NCI-H82 (cell line): ENCODE measurements at places on chromosomes 16 and 17.

- DNase-seq, result no peak
Measured at GRCh38 chr17:1461198-1461944, 5.3 kb upstream of the CRK start.

- DNase-seq, result peak; percentile 75
Measured at GRCh38 chr16:74573622-74574021, 33.3 kb downstream of the GLG1 start.

- DNase-seq, result no peak
Measured at GRCh38 chr17:45277992-45278391, 16.1 kb upstream of the SPATA32 start.

DNA sequence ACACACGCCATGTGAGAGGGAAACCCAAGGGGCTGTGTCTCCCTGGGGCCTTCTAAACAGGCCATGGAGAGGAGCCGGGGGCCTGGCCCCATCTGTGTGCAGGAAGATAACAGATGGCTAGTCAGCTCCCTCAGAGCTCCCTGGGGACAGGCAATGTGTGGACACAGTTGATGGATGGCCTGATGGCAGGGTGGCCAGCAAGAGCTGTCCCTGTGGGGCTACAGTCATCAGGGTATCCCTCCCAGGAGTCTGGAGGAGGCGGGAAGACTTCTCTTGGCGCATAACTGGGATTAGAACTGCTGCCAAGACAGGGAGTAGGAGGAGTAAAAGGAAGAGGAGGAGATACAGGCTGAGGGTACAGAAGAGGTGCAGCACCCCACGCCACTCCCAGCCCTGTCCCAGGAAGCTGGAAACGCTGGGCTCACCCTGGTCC lies 17.3 kb downstream of the MYO18A start:
- peak; percentile 98 for DNase-seq

GRCh38 chr16:81424771-81425170 lies 19.8 kb upstream of the CMIP start:
- no peak for DNase-seq

DNA sequence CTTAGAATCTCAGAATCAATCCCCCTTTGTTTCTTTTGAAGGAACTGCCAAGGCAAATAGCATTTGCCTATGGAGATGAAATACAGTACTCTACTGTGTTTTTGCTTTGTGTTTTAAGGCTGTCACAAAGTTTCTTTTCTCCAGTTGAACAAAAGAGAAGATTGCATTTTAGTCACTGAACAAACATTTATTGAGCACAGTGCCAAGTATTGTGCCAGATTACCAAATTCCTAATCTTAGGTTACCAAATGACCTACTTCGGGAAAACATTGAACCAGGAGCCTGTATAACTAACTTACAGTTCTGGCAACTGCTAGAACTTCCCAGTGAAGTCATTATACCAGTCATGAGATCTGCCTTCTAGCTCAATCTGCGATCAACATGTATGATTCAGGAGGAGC lies 3.0 kb upstream of the UBB start:
- no peak for DNase-seq

- no peak for DNase-seq
Measured at GRCh38 chr17:55576996-55577586, 65.8 kb upstream of the SMIM36 start.

DNA sequence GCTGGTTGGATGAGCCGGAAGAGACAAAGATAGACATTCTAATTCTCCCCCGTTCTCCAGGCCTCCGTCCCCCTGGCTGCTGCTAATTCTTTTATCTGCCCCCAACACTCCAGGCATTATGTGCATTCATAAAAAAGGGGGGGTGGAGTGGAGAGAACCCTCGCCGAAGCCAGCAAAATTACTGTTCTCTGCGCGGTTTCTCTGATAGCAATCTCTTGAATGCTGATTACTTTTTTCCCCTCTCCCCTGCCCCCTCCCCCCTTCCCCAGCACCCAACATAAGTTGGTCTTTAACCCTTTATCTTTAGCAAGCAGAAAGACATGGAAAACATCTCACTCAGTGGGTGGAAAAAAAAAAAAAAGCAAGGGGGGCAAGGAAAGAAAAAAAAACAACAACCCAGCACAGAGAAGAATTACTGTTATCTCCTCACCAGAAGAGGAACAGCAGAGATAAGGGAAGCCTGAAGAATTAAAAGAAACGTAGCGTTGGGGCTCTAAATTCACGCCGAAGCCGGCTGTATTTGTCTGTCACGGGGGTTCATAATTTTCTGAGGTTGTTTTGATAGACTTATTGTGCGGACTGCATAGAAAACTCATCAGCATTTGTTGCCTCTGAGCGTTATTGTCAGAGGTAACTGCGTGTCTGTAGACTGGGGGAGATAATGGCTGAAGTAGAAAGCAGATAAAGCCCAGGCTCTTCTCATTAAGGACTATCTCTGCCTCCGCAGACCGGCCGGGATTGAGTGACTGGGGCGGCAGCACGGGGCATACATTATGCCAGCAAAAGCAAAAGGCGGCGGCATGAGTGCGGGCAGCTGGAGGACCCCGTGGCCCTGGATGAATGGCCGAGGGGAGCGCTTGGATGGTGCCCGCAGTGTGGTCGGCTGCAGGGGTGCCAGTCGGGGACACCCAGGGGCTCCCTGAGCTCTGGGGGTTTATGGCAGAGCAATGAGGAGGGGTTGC lies 126.9 kb downstream of the MRM1 start:
- peak; percentile 40 for DNase-seq

GRCh38 chr16:2154533-2155090 lies 970 bp upstream of the TRAF7 start:
- peak; percentile 76 for DNase-seq

DNA sequence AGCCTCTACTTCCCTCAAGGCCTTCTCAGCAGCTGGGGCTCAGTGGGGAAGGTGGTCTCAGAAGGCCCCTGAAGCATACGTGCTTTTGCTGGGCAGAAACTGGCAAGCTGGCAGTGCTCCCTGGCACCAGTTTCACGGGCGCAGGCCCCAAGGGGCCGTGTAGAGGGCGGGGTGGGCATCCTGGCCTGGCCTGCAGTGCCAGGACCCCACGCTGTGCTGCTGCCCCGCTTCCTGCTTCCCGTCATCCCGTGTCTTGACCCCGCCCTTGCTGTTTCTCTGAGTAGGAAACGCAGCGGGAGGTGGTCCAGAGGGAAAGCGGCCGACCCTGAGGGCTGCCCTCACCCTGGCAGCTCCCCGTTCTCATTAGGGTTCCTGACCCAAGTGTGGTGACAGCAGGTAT lies 6.8 kb downstream of the CDK5R1 start:
- DNase-seq, result no peak

- DNase-seq, result peak; percentile 23
Measured at GRCh38 chr16:67190041-67190440, at the start of gene EXOC3L1. Gene EXOC3L1, minus strand, starts transcription at chr16:67190136. Its CDS starts 460 bp downstream, at chr16:67189676.

- DNase-seq, result no peak
Measured at GRCh38 chr16:89572485-89573205, 2.9 kb upstream of the CPNE7 start.

- peak; percentile 36 for DNase-seq
Measured at GRCh38 chr17:57480438-57481196, 224.3 kb downstream of the MSI2 start.

DNA sequence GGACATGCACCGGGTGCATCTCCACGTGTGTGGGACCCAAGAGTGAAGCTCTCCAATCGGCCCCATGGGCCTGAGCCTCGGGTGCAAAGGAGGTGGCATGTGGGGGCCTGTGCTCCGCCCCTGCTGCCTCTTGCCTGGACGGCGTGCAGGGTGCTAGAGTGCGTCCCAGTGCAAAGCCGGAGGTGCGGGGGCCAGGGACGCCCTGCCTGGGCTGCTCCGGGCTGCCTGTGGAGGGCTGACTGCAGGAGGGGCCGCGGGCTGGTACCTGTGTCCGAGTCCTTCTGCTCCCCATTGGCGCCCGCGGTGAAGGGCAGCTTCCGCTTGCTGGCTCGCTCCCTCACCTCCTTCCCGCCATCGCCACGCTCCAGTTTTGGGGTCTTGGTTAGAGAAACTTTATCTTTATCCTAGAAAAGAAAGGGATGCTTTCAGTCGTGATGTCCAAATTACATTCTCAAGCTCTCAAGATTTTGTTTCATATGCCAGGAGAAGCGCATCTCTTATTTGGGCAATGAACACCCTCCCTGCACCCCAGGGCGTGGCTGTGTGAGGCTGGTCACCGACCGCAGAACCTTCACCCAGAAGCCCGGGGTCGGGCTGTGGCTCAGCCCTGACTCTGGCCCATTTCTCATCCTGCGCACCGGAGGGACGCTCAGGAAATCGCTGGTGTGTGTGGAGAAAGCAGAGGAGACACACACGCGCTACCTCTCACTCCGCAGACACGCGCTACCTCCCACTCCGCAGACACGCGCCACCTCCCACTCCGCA lies 87.6 kb downstream of the ZNF778 start:
- no peak for DNase-seq

DNA sequence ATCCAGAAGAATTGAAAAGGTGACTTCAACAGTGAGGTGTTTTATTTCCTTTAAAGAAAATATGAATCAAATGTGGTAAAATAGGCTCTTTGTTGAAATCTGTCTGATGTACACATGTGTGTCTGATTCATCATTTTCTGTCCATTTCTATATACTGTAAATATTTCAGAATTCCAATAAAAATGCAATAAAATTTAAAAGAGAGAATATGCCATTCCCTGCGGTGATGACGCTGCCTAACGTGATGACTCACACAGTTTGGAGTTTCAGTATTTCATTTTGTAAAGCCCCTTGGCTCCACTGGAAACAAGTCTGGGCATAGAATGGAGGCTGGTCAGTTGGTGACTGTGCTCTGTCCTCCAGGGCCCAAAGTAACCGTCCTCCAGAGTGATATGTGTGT lies 482.5 kb upstream of the CDH5 start:
- no peak for DNase-seq

DNA sequence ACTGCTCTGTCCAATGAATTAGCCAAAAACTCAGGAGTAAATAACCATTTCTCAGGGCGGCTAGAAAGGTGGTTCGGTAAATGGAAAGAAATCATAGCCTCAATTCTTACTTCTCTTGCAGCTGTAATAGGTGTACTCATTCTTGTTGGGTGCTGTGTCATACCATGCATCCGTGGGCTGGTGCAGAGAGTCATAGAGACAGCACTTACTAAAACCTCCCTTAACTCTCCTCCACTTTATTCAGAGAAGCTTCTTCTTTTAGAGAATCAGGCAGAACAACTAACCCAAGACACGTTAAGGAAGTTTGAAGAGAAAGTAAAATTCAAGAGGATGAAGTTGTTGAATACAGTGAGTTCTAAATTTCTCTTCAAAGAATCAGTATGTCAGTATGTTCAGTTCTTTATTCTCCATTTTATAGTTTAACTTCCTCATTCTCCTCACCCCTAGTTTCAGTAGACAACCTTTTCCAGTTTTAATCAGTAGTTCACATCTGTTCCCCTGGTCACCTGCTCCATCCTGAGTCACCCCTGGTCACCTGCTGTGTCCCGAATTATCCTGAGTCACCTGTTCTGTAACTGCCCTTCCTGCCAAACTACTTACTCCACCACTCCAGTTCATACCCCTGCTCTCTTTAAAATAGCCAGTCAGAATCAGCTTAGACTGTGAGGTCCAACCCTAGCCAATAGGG lies 85.9 kb downstream of the EMP2 start:
- no peak for DNase-seq
